ENCODE measurements at places on chromosomes 1 and 21.
A peak's percentile ranks its signal among the peaks of the same experiment; 100 is the strongest.

GRCh38 chr1:56255516-56256152, 323.7 kb downstream of the PLPP3 start:
- DNase-seq, result no peak

GRCh38 chr1:65207317-65207716, 59.3 kb downstream of the AK4 start:
- no peak for DNase-seq

GRCh38 chr21:42567214-42567555, 53.5 kb downstream of the SLC37A1 start:
- no peak for DNase-seq

GRCh38 chr1:208216062-208216461, 28.1 kb downstream of the PLXNA2 start:
- no peak for DNase-seq

- DNase-seq, result no peak
These were observed 9.7 kb upstream of the HYI start for GRCh38 chr1:43463479-43463878.

- no peak for DNase-seq
These were observed 55.4 kb downstream of the DDAH1 start for GRCh38 chr1:85409516-85409915.

GRCh38 chr1:35567947-35568558, 5.1 kb upstream of the TFAP2E start:
- no peak for DNase-seq

DNA sequence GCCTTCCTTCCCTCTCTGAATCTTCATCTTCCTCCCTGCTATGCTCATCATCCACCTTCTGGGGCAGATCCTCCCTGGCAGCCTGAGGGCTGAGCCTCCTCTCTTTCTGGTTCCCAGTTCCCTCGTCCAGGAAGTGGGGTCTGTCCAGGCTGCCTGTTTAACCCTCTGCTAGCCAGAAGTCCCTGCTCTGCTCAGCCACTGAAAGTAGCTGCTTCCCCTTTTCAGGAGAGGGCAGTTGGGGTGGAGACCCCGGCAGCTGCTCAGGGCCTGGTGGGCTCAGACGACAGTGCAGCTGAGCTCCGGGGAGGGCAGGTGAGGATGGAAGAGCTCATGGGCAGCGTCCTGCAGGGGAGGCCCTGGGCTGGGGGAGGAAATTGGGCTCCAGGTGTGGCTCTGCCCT, 43.1 kb upstream of the ETV3 start:
- no peak for DNase-seq

DNA sequence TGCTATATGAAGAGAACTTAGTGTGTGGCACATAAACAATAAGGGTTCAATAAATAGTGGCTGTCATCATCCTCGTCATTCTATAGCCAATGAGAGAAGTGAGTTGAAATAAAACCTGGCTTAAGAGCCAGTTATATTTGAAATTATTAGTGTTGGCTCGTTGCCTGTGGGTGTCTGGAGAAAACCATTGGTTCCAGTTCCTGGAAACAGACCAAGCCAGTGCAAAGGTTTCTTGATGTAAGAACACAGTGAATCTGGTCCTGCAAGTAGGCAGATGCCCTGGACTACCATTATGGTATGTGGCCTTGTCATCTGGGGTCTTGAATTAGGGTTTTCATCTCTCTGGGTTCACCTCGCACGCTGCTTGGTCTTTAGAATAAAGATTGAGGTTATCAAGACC, 43.3 kb downstream of the URB2 start:
- no peak for DNase-seq

DNA sequence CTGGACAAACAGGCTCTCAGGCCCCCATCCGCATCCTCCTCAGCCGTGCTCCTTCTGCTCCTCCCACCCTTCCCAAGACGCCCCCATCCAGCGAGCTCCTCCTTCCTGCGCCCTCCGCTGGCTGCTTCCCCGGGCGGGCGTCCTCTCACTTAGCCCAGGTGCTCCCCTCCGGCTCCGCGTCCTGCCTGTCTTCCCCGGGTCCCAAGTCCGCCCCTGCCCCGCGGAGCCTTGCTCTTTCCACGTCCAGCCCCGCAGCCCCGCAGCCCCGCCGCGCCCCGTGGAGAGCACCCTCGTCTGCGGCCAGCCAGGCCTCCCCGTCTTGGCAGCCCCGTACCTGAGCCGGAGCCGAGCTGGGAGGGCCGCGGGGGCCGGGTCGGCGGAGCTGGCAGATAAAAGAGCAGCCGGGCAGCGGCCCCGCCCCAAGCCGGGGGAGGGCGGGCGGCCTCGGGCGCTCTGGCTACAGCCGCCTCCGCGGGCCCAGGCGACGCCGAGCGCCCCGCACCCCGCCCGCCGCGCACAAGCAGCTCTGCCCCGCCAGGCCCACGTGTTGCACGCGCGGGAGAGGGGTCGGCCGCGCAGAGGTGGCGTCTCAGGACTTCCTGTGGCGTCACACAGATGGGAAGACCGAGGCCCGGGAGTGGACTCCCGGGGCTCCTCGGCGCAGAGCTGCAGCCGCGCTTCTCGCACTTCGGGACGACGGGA, at the start of gene PAQR7:
Gene PAQR7 (minus strand): TSS at position 555 of the 702 bp plus-strand sequence. CDS start 11,869 bp downstream, outside the sequence.
- DNase-seq, result peak; percentile 47

DNA sequence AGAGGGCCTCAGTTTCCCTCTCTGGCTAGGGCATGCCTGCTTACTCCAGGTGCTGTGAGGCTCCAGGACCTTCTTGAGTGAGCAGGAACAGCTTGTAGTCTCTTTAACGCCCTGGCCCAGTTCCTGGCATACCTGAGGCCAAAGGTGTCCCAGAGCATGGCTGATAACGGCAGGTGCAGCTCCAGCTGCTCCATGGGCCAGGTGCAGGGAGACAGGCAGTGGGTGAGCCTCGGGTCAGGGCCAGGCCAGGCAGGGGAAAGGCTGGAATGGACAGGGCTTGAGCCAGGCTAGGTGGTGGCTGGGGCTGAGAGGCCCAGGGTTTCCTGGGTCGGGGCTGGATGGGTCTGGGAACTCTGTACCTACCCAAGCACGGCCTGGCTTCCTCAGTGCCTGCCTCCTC, 18.3 kb downstream of the EDN2 start:
- DNase-seq, result no peak

DNA sequence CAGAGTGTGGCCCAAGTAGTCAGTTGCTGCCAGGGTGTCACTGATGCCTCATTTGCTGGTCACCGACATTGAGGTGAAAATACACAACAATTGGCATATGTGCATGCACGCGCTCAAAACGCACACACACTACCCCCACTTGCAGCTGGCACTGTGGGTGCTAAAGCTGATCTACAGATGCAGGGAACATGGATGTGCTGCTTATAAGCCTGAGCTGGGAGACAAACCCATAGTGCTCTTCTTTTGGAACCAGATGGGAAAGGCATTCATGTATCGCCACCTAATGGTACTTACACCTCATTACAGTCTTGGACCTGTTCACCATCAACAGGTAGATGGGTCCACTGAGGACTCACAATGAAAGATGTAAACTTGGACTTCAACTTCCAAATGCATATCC, 70.3 kb upstream of the CAMK1G start:
- DNase-seq, result peak; percentile 41

DNA sequence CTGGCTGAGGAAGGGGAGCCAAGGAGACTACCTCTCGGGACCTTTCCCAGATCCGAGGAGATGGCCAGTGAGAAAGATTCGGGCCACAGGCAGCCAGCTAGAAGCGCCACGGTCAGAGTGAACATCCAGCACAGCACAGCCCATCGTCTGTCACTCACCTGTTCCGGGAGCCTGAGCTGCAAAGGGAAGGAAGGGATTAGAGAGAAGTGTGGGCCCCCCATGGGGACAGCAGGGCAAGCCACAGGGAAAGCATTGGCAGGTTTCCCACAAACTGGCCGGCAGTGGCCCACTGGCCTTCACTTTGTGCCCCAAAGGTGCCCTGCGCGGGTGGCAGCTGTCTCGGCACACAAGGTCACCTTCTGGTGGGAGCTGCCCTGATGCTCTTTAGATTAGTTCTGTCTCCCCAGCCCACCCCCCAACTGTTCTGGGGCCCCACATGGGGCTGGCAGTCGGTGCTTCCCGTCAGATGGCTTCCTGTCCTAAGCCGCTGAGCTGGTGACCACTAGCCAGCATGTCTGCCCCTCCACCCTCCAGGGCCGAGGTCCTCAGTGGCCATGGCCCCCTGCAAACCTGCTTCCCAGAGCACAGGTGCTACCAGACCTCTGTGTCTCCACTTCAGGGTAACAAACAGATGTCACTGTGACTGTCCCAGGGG, 56.7 kb downstream of the LACTBL1 start:
- no peak for DNase-seq

DNA sequence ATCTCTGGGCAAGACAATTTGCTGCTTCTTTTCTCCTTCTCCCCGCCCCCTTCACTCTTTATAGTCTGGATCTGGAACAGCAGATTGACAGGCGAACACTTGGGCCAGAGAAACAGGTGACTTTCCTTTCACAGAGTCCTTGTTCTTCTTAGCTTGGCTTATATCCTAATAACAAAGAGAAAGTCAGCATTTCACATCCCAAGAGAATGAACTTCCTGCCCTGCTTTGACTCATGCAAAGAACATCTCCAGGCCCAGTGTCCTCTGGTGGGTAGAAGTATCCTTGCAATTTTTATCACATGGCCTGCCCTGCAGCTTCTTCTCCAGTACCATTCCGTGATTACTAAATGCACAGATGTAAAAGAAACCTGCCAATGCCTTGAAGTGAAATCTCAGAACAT, 764.4 kb downstream of the ADGRL2 start:
- no peak for DNase-seq

GRCh38 chr1:172478485-172478884, 34.6 kb upstream of the PIGC start:
- no peak for DNase-seq

DNA sequence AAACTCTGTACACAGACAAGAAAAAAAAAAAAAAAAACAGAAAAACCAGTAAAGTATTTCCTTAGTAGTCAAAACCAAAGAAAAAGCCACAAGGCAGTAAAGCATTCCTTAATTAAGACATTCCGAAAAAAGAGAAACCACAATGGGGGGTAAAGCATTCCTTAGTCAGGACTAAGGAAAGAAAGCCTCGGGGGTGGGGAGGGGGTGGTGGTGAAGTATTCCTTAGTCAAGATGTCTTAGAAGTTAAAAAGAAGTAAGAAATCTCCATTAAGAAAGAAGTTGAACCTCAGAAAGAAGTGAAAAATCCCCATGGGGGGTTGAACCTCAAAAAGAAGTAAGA, 28.2 kb upstream of the FMO1 start:
- no peak for DNase-seq

All from NCI-H2107 (cell line).